ENCODE measurements at places on chromosomes 13 and 19.

- peak; percentile 5 for DNase-seq
Measured at GRCh38 chr13:99379856-99380801, 72.9 kb upstream of the GPR183 start.

GRCh38 chr13:50129081-50129705 lies 113.9 kb downstream of the KCNRG start:
- DNase-seq = no peak

GRCh38 chr13:113836768-113837559 lies 26.9 kb downstream of the GAS6 start:
- no peak for DNase-seq

DNA sequence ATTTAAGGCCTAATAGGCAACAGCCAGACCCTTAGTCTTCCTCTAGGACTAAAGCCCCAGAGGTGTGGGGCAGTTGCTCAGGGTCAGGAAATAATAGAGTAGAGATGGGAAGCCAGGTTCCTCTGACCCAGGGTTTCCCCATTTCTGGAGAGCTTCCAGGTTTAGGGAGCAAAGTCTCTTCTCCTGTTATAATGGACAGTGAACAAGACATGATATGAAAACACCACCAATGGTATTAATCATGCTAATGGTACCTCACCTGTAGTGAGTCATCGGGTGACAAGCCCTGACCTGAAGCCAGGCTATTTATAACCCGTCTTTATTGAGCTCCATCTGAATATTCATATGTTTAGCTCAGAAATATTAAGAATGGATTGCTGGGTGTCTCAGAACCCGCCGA lies 24.6 kb downstream of the BICRA start:
- DNase-seq = no peak

GRCh38 chr13:87535911-87536310 lies 135.3 kb upstream of the SLITRK5 start:
- no peak for DNase-seq

GRCh38 chr19:42021185-42021584 lies 27.2 kb upstream of the ATP1A3 start:
- DNase-seq = no peak

- no peak for DNase-seq
Measured at GRCh38 chr13:113959198-113959597, 14.7 kb downstream of the C13orf46 start.

GRCh38 chr13:34031610-34032009 lies 213.7 kb downstream of the RFC3 start:
- DNase-seq = no peak

- no peak for DNase-seq
Measured at GRCh38 chr13:40963927-40964326, 55.2 kb downstream of the ELF1 start.

- no peak for DNase-seq
Measured at GRCh38 chr19:22523940-22524339, 101.8 kb upstream of the ZNF98 start.

DNA sequence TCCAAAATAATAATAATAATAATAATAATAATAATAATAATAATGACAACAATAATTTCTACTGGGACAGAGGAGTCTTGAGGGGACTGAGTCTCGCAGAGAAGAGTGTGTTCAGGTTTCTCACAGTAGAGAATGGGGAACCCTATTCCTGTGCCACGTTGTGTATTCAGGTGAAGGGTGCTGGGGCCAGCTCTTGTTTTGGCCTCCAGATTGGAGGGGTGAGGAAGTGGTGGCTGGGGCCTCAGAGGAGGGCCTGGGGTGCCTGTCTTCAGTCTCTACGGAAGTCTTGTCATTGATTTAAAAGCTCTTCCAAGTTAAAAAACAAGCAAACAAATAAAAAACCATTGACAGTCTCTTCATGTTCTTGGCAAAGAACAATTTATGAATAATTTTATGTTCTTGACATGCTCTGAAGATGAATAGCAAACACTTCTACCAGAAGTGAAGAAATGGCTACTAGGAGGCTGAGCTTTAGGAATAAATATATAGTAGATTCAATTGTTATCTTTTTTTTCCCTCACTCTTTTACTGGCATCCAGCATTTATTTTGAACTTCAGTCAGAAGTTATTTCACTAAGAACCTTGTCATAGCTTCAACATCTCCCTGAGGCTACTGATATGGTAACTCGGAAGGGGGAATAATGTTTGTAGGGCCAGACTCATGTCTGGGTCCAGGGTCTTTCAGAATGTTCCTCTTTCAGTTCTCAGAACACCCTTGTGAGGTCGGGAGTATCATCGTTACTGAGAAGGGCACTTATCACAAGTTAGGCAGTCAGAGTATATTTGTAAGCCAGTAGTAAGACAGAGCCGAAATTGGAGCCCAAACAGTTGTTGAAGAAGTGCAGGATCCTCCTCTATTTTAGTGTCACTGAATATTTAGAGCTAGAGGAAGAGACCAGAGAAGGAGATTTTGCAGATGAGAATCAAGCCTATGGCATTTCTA lies 13.1 kb downstream of the LRCH1 start:
- DNase-seq = no peak

GRCh38 chr13:28532388-28533124 lies 37.6 kb upstream of the FLT1 start:
- DNase-seq = no peak

DNA sequence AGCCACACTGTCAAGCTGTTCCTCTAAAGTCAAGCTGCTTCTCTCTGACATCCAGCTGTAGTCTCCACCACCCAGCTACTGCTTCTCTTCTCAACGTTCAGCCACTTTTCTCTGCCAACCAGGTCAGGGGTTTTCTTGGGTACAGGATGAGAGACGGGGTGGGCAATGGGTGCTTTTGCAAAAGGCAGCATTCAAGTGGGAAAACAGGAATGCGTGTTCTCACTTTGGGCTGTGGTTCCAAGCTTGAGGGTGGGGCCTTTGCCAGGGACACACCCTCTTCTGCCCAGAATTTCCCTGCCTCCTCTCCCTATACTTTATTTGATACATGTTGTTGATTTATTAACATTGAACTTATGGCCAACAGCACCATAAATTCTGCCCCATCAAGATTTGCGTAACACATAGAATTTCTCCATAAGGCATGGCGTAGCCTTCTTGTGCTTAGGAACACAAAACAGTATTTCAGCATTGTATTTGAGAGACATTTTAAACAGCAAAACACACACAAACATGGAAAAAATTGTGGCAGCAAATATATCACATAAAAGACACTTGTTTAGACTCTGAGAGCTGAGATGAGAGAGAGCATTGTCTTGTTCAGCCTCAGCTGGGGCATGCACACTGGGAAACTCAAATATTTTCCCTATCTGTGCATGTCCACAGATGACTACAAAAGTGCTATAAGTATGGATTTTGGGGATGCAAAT lies 392.8 kb downstream of the SLITRK6 start:
- DNase-seq = no peak

DNA sequence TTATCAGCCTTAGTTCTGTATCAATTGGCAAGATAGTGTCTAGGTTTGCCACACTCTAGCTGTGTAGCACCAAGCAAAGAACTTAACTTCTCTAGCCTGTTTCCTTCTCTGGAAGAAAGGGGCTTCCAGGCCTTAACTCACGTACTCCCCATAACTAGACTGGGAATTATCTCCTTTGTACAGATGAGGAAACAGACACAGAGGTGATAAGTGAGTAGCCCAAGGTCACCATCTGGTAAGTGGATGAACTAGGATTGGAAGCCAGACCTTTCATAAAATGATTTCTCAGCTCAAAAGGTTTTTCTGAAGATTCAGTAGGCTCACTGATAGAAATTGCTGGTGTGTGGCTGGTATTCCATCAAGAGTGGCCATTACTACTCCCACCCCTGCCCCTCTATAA lies 3.1 kb downstream of the ZNF428 start:
- no peak for DNase-seq

DNA sequence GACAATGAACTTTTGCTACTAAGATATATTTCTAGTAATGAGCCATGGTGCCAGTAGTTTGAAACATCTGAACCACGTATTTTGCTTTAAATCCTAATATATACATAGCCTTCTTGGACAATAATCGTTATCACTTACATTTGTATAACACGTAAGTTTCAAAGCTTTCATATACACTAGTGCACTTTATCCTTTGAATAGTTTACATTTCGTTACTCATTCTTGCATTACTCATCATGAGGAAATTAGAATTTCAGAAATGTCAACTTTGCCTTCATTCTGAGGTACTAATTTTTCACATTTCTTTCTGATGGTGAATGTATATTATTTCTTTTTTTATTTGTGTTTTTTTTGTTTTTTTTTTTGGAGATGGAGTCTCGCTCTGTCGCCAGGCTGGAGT lies 5.8 kb downstream of the KBTBD7 start:
- no peak for DNase-seq

GRCh38 chr13:24716446-24716845 lies 36.2 kb downstream of the ATP12A start:
- no peak for DNase-seq

- no peak for DNase-seq
Measured at GRCh38 chr13:44710576-44710975, 134.4 kb upstream of the TSC22D1 start.

GRCh38 chr19:6481541-6482342 lies at the start of gene DENND1C:
TSS of gene DENND1C (minus strand) at chr19:6481787. CDS start at chr19:6481695, 92 bp downstream.
- peak; percentile 81 for DNase-seq

DNA sequence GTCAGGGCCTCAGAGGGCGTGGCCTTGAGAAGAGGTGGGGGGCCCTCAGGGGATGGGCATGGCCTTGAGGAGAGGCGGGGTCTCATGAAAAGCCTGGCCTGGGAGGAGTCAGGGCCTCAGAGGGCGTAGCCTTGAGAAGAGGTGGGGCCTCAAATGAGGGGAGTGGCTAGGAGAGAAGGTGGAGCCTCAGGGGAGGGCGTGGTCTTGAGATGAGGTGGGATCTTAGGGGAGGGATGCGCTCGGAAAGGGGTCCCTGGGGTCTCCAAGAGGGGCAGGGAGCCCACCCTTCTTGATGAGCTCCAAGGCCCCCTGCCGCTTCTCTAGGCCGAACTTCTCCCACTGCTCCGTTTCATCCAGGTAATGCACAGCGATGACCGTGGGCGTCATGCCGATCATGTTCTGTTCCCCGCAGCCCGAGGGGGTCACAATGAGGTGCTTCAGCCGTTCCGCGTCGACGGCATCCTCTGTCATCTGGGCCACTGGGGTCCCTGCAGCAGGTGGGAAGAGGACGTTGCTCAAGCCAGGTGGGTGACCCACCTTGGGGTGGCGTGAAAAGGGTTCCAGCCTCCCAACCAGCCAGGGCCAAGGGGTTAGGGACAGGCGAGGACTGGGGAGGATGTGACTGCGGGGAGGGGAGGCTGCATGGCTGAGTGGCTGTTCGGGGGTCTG lies 24.3 kb upstream of the TNFSF14 start:
- no peak for DNase-seq

DNA sequence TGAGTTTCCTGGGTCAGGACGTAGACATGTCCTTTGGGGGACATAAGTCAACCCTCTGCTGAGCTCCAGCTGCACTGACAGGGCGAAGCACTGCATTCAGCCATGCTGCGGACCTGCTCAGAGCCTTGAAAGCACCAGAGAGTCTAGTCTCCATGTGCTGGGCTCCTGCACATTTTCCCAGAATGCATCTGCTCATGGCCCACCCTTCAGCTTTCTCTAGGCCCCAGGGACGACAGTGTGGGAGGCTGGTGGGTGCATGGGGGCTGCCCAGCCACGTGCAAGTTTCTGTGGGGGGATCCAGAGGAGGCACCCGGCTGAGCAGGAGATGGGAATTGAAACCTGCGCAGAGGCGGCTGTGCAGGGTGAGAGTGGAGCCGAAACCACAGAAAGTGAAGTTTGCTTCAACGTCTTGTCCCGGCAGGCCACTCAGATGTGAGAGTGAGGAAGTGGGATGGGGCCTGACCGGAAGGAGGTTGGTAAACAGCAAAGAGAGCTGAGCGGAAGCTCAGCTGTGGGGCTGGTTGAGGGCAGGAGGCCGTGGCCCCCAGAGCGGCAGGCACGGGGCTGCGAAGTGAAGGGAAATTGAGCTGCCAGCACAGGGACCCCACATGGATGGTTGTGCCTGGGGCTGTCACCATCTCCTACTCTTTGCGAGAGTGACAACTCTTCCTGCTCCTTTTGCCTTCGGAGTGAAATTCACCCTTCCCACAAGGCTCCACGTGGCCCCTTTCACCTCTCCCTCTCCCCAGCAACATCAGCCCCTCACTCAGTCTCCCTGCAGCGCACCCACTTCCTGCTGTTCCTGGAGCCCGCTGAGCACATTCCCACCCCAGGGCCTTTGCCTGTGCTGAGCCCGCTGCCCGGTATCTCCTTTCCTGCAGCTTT lies 11.8 kb downstream of the PGLS start:
- DNase-seq = peak; percentile 75

GRCh38 chr19:33767898-33768413 lies 28.7 kb upstream of the KCTD15 start:
- DNase-seq = no peak

GRCh38 chr19:41951686-41952172 lies 7.4 kb downstream of the RABAC1 start:
- peak; percentile 84 for DNase-seq

DNA sequence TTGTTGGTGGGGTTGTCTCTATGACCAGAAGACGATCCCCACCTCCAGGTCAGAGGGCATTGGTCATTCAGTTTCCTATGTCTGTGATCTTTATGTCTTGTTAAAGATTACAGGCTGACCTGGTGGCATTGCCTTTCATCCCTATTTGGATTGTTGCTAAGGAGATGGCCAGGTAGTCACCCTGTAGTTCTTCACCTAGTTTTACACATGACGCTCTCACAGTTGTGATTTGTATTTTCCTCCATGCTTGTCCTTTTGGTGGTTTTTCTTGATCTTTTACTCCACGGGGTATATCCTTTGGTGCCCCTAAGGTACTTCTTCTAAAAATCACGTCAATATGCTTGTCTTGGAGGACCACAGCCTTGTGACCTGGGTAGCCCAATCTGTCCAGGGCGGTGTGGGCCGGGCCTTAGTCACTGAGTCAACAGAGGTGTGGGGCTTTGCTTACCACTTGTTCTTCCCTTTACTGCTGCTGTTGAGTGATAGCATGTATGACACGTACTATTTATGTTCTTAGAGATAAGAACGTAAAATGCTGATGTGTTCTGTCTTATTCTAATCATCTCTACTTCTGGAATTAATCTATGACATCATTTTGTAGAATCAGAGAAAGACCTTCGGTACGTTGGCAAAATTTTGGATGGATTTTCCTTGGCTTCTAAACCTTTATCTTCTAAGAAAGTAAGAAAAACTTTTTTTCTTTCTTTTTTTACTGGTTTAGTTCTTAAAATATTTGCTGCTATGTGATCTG lies 20.1 kb downstream of the GPATCH1 start:
- no peak for DNase-seq

- DNase-seq = no peak
Measured at GRCh38 chr19:15432018-15432494, 13.3 kb upstream of the AKAP8L start.

DNA sequence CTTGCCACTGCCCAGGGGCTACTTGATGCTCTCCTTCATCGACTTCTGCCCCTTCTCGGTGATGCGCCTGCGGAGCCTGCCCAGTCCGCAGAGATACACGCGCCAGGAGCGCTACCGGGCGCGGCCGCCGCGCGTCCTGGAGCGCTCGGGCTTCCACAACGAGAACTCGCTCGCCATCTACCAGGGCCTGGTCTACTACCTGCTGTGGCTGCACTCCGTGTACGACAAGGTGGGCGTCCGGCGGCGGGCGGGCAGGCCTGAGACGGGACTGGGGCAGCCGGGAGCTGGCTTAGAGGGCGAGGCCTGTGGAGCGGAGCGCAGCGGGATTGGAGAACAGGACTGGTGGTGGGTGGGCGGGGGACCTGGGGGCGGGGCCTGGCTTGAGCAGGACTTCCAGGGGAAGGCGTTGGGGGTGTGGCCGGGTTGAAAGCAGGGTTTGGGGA lies 12.7 kb upstream of the PSMD8 start:
- DNase-seq = peak; percentile 68

GRCh38 chr19:16160943-16161560 lies 12.3 kb downstream of the CIB3 start:
- DNase-seq = no peak

Measured in CD4-positive, alpha-beta T cell treated with Interleukin-4 for 1 hour (primary cell).